Stimulated activated CD4-positive, alpha-beta T cell treated with anti-CD3 and anti-CD28 coated beads, TNF-alpha, amount 100 ng/mL, for 48 hours (primary cell): ENCODE measurements at places on chromosomes 13 and 19.

DNA sequence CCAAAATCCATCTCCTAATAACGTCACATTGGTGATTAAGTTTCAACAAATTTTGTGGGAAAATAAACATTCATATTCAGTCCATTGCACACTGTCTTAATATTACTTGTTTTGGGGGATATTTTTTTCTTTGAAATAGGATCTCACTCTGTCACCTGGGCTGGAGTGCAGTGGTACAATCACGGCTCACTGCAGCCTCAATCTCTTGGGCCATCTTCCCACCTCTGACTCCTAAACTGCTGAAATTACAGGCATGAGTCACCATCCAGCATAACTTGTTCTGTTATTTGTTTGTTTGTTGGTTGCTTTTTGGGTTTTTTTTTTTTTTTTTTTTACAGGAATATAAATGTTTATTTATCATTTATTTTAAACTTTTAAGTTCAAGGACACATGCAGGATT, 556.1 kb upstream of the SLITRK6 start:
- DNase-seq: no peak

DNA sequence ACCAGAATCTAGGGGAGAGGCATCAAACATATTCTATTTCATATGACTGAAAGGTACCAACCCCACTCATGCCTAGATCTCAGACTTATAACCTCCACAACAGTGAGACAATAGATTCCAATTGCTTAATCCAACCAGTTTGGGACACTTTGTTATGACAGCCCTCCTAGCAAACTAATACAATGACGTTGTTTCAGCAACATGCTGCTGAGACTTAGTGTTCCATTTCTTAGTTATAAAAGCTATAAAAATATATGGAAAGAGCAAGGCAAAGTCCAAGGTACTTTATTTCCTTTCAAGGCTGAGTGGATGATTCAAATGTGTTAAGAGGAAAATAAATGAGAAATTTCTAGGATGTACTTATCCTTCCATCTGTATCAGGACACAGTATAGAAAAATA, 352.0 kb downstream of the FGF14 start:
- no peak for DNase-seq

DNA sequence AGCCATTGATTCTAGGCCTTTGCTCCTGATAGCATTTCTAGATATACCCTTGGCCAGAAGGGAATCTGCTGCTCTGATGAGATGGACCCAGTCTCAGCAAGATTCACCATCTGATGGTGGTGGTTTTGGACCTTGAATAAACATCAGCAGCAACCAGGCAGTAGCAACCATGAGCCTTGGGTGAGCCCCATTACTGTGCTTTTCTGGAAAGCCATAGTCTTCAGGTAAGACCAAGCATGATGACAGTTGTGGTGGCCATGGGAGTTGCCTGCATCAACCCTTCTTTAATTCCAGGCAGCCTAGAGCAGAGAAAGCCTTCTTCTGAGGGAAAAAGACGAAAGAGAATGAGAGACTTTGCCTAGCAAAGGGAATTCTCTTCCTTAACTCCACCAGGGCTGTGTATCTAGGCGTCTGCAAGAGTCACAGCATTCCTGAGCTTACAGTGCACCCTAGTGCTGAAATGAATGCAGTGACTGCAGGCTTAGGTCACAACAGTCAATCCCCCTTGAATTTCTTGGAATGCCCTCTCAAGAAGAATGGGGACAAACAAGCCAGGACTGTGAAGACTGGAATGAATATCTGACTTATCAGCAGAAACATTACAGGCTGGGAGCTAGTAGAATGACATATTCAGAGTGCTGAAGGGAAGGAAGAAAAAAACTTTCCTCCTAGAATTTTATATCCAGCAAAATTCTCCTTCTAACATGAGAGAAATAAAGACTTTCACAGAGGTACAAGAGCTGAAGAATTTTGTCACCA, 942.4 kb upstream of the PCDH20 start:
- no peak for DNase-seq

DNA sequence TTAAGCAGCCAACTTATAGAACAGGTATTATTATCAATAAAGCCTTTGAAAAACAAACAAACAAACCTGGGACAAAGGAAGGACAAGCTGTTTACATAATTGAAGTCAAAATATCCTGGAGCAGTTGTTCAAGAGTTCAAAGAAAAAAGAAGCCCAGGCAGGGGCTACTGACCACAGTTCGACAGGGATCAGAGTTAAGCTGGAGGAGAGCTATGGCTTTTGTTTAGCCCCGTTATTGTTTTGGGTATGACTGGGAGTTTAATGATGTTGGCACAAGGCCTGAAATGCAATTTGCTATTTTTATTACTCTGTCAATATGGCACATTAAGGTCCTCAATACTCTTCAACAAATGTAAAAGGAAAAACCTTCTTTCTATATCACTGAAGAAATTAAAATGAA, 624.4 kb upstream of the KLHL1 start:
- no peak for DNase-seq

DNA sequence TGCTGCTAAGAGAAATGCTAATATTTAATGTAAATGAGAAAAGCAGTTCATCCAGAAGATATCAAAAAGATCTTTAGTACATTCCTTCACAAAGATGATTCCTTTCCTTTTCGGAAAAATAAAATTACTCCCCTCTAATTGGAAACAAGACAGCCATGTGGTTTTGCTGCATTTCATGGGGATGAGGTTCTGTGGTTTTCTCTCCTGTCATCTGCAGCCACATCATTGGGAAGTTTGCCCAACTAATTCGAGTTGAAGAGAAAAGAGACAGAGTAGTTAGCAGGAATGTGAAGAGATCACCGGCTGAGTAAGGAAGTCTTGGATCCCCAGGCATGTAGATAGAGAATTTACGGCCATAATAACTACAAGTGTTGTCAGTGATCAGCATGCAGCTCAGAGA, 122.1 kb downstream of the CYSLTR2 start:
- no peak for DNase-seq

- no peak for DNase-seq
Measured at GRCh38 chr19:18645035-18645511, 8.2 kb downstream of the KLHL26 start.

DNA sequence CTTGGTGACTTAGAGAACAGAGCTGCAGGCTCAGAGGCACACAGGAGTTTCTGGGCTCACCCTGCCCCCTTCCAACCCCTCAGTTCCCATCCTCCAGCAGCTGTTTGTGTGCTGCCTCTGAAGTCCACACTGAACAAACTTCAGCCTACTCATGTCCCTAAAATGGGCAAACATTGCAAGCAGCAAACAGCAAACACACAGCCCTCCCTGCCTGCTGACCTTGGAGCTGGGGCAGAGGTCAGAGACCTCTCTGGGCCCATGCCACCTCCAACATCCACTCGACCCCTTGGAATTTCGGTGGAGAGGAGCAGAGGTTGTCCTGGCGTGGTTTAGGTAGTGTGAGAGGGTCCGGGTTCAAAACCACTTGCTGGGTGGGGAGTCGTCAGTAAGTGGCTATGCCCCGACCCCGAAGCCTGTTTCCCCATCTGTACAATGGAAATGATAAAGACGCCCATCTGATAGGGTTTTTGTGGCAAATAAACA, 9.9 kb downstream of the APOC1 start:
- no peak for DNase-seq

DNA sequence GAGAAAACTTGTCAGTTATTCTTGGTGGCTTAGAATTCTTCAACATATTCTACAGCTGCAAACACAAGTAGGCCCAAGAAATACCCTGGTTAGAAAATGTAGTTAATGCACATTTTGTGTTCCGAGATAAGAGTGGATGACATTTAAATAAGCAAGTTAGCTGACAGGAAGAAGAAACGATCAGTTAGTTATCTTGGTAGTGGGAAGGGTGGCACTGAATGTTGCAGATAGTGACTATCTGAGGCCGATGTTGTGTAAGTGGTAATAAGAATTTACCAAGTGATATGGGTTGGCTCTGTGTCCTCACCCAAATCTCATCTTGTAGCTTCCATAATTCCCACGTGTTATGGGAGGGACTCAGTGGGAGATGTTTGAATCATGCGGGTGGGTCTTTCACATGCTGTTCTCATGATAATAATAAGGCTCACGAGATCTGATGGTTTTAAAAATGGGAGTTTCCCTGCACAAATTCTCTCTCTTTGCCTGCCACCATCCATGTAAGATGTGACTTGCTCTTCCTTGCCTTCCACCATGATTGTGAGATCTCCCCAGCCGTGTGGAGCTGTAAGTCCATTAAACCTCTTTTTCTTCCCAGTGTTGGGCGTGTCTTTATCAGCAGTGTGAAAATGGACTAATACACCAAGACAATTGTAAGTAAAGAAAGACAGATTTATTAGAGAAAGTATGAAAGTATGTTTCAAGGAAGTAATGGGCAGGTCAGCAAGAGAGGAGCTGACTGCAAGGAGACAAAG, 10.9 kb upstream of the AKAP11 start:
- no peak for DNase-seq

DNA sequence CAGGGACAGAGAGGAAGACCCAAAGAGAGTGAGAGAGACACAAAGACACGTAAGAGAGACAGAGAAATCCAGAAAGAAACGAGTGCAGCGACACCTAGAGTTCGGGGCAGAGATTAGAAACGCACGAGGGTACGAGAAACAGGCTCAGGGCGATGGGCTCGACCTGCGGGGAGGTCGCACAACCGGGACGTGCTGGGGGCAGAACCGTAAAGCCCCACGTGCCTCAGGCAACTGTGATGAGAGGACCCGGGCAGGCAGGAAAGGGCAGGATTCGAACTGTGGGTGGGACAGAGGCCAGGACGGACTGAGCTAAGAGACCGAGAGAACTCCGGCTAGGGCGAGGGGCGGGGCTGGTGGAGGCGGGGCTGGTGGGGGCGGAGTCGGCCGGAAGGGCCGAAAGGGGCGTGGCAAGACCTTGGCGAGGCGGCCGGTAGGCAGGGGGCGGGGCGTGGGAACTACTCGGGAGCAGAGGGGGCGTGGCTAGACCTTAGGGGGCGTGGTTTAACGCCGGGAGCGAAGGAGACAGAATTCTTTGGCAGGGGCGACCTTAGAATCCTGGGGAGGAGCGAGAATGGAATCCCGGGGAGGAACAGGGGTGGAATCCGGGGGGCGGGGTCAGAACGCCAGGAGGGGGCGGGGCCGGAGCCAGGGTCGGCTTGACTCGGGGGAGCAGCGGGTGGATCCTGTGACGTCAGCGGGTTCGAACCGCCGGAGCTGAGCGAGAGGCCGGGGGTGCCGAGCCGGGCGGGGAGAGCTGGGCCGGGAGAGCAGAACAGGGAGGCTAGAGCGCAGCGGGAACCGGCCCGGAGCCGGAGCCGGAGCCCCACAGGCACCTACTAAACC, at the start of gene NECTIN2:
Gene NECTIN2 (plus strand): TSS at position 686 of the 843 bp plus-strand sequence. CDS start 229 bp downstream, outside the sequence.
- peak; percentile 83 for DNase-seq

DNA sequence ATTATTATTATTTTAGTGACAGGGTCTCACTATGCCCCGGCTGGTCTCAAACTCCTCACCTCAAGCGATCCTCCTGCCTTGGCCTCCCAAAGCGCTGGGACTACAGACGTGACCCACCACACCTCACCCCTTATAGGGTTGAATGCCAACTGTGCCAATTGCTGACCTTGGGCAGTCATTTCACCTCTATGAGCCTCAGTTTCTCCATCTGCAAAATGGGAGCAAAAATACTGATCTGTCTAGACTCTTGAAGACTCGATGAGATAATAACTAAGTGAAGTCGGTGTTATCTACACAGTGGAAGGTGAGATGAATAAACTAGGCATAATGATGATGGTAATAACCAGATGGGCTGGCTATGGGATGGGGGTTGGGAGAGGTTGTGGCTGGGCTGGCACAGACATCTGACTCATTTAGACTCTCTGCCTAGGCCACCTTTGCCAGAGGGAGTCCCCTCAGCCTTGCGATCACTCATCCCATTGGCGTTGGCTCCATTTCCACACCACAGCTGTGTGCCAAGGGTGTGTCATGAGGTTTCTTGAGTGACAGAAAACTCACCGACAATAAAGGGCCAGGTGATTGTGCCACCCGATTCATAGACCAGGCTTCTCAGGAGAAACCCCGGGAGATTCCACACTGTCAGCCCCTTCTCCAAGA, at the start of gene CASP14:
Gene CASP14 (plus strand): TSS at position 596 of the 657 bp plus-strand sequence. CDS start 2,772 bp downstream, outside the sequence.
- DNase-seq: no peak

DNA sequence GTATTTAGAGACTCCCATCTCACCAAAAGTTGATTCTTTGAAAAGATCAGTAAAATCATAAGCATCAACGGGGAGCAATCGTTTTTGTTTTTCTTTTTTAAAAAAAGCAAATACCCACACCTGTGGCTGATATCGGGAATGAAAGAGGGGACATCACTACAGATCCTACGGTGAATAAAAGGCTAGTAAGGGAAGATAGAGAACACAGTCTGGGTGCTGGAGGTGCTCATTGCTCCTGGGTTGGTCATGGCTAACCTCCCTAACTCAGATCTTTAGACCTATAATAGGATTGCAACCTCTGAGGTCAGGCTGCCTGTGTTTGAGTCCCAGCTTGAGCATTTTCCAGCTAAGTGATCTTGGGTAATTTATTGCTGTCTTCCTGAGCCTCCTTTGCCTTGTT, 1.1 kb downstream of the EHD2 start:
- no peak for DNase-seq

DNA sequence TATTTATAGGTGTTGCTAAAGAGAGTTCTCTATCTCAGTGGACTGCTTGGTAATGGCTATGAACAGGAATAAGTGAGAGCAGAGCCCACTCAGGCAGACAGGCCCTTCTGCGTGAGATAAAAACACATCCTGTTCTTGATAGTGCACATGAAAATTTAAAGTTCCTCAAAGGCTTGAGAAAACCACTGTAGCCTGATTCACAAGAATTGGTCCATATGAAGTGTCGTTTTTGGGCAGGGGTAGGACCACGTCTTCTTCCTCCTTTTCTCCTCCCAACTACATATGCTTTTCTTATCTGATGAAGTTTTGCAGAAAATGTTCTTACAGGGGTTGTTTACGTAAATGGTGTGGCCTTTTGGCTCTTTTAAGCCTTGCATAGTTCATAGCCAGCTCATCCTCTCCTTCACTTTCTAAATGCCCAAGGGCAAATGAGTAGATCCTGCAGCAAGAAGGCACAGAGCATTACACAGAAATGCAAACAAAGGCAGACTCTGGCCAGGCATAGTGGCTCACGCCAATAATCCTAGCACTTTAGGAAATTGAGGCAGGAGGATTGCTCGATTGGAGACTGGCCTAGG, 53.8 kb downstream of the RNF6 start:
- no peak for DNase-seq

DNA sequence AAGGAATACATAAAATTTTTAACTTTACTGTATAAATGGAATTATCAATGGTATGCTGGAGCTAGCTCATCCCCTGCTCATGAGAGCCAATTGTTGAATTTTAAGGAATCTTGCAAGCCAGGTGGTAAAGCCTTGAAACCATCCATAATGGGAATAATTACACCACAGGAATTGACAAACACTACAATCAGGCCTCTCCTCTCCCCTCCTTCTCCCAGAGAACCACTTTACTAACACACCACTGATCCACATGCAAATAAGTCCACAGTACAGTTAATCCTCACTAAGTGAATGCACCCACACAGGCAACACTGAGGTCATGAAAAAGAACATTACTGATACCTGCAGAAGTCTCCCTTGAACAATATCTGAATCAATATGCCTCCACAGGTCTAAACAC, 140.5 kb downstream of the KLF12 start:
- no peak for DNase-seq
